ENCODE measurements at places on chromosomes 5 and 9.

- DNase-seq, result no peak
Measured at GRCh38 chr5:93100976-93101375, 480.0 kb downstream of the NR2F1-AS1 start.

DNA sequence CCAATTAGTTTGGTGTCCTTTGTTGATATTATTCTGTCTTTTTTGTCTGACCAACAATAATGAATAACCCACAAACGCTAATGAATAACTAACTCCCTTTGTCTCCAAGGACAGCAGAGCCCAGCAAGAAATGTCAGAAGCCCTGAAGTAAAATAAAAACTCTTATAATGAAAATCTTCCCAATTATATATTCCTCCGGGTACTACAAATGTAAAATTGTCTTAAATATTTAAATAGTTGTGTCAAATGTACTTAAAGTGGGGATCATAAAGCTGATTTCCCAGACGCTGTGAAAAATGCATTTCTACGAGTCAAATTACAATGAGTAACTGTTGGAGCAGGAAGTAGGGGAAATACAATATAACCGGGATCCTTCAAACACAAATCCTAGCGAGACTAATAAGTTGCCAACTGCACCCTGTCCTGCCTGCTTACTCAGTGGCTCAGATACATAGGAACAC lies 22.3 kb downstream of the GLIS3 start:
- DNase-seq, result no peak

DNA sequence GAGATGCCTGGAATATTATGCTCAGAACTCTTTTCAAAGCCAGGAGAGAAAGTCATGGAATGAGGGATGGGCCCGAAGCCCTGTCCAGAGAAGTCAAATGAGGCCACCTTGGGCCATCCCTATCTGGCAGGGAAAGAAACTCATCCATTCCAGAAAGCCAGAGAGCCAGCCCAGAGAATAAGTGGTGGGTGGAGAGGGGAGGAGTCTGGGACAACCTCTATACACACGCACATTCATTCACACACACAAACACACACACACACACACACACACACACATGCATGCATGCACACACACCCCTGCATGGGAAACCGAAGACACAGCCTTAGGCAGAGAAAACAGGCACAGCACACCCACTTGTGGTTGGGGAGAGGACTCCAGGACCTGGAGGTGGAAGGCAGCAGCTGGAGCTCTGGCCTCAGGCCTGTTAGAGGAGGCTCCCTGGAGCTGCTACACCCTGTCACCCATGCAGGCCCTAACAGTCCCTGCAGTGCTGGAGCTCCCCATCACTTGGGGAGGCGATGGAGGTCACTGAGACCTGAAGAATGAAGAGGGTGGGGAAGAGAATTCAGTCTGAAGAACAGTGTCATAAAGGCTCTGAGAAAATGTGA lies 38.0 kb downstream of the TGFBI start:
- DNase-seq, result no peak

- no peak for DNase-seq
Measured at GRCh38 chr9:100167176-100167575, 68.1 kb downstream of the INVS start.

GRCh38 chr5:18114151-18114757 lies 480.0 kb downstream of the TAF11L14 start:
- DNase-seq, result no peak

DNA sequence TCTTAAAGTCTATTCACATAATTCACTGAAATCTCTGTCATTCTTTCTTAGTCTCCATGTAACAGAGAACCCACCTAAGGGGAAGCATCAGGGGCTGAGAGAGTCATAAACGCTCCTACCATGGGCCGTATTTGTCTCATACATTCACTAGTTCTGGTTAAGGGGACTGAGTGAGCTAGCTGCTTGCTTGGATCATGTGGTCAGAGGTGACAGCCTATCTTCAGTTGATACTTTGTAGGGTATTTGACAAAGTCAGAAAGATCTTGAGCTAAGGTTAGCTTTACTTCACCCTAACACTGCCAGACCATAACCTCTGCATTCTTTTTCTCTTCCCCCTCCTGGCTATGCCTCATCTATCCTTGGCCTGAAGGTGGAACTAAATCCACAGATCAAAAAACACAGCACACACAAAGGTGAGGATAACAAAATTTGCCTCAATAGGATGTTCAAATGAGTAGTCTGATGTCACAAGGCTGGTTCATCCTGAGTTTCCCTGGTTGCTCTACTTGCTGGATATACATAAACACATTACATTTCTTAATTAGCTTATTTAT lies 66.5 kb downstream of the MARCHF3 start:
- no peak for DNase-seq
